NCI-H748 treated with DMSO at 0.1 percent for 48 hours (cell line): ENCODE measurements at places on chromosomes 1 and 21.

- DNase-seq: no peak
These were observed 12.5 kb downstream of the PDXK start for GRCh38 chr21:43731476-43731875.

DNA sequence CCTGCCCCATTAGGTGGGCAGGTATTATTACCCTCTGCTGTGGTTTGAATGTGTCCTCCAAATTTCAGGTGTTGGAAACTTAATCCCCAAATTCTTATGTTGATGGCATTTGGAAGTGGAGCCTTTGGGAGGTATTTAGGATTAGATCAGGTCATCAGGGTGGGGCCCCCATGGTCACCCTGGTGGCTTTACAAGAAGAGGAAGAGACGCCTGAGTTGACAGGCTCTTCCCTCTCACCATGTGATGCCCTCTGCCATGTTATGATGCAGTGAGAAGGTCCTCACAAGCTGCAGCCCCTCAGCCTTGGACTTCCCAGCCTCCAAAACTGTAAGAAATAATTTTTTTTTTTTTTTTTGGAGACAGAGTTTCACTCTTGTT, 8.8 kb upstream of the THEMIS2 start:
- DNase-seq: no peak

DNA sequence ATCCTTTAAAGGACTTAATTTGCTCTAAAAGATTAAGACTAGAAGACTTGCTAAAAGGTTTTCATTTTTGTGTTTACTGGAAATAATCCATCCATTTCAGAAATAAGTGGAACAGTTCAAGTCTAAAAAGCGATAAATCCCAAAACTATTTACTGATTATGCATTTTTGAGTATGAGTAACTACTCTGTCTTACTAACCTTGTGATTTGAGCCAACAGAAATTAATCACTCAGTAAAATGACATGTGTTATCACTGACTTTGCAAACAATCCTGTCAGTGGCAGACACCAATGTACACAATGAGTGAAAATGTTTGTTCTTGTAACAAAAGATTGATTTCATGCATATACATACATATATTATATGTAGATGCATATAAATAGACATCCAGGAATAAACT, 218.0 kb downstream of the DENND1B start:
- no peak for DNase-seq

DNA sequence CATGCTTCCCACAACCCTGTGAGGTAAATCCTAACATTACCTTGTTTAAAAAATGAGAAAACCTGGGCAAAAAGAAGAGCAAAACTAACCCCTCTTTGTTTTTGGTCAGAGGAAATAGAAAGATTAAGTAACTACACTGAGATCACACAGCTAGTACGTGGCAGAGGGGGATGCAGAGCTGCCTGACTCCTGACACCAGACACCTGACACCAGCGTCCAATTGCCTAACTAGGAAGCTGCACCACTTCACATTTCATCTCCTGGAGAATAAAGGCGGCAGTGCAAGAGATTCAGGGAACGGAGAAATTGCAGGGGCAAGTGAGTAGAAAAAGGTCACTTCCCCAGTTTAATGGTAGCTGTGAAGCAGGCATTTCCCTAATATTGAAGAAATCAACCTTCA, 229.3 kb upstream of the PTBP2 start:
- DNase-seq: peak; percentile 3

GRCh38 chr1:110174961-110175360, 24.7 kb downstream of the SLC6A17 start:
- no peak for DNase-seq

DNA sequence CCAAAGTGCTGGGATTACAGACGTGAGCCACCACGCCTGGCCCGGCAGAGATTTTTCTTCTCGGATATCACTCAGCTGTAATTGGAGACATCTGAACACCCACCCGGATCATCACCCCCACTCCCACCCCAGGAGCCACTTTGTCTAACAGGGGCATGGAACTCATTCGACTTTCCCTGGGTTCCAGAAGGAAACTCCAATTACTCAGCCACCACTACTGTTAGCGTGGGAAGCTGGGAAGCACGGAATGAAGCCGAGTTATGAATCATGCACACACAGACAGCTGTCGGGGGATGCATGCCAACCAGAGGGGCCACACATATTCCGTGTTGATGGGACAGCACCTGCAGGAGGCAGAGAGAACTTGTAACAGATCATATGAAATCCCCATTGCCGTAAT, 85.2 kb downstream of the HLCS start:
- DNase-seq: no peak

- peak; percentile 99 for DNase-seq
These were observed 548 bp upstream of the CDC20 start for GRCh38 chr1:43358121-43358745.

GRCh38 chr1:244815600-244816099, 19.8 kb upstream of the COX20 start:
- DNase-seq: no peak

DNA sequence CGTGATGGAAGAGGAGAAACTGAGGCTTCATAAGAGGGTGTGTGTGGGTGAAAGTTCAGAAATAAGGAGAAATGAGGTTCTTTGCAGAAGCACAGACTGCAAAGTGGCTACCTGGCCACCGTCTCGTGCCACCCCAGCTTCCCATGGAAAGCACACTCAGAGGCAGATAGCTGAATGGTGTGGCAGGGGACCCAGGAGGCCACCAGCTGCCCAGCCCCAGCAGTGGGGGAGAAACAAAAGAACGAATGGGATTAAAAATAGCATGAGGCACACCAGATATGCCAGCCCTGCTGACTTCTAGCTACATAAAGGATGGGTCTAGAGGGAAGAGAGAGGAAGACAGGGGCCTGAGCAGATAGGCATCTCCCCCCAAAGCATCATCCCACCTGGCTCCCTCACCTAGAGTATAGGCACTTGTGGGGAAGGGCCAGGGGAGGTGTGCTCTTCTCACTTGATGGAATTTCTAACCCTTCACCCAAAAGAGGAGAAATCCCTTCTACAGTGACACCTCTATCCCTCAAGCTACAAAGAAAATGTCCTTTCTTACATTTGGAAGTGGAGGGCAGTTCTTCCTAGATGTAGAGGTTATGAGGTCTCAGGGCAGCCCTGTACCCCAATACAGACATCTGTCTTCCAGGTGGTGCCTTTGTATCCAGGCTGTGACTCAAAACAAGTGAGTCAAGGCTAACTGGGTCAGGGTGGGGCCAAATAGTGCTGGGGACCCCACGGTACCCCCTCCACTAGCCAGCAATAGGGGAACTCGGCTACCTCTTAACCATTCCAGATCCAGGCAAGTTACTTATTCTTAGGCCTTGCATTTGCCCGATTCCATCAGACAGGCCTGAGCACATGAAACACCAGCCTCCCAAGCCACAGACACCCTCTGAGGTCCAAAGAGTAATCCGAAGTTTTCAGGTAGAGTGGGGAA, 3.5 kb downstream of the HDGF start:
- no peak for DNase-seq

DNA sequence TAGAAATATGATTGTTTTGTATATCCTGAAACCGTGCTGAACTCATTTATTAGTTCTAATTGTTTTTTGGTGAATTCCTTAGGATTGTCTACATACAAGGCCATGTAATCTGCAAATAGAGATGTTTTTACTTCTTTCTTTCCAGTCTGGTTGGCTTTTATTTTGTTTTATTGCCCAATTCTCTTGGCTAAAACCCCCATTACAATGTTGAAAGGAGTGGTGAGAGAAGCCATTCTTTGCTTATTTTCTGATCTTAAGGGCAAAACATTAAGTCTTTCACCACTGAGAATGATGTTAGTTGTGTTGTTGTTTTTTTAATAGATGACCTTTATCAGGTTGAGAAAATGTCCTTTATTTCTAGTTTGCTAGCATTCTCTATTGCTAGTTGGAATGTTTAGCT, 157.3 kb downstream of the NTMT2 start:
- no peak for DNase-seq

DNA sequence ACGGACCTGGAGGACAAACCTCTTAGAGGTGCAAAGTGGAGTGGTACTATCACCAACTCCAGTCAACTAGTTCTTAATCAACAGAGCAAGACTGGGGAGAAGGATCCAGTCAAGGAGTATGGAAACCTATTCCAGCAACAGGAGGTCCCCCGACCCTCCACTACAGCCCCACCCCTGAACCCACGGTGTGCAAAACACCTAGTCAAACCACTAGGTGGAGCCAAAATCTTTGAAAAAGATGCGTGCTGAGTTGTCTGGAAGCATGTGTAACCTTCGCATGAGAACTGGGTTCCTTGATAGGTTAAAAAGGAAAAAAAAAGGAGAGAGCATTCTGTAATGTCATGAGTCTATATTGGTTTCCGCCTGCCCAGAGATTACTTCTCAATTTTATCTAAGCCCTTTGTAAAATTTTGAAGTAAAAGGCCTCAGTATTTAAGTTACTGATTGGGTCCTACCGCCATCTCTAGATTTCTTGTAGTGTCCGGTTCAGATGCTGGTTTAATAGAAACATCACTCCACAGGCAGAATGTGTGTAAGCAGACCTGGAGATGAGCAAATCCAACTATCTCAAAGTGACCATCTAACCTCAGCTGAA, 81.9 kb upstream of the HAO2 start:
- no peak for DNase-seq

DNA sequence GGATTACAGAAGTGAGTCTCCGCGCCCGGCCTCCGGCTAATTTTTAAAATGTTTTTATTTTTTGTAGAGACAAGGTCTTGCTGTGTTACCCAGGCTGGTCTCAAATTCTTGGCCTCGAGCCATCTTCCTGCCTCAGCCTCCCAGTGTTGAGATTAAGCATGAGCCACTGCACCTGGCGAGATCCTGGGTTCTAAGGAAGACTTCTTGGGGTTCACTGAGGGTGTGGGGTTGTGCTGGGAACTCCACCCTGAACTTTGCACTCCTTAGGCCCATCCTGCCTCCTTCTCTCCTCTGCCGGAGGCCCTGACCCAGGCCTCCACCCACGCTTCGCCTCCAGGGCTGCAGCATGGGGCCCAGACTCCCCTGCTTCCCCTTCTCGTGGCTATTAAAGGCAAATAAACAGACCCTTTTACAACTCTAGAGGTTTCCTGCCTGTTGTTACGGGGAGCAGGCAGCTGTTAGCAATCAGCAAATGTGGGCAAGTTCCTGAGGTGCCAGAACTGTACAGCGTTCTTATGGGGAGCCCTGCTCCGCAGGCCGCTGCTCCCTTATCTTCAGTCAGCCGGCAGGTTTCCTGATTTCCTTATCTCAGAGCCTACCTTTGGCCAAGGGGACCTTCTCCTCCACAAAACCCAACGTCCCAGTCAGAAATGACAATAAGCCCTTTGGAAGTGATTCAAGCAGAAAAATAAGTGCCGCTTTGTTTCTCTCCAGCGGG, 41.0 kb upstream of the LIN9 start:
- DNase-seq: no peak

- no peak for DNase-seq
These were observed 26.6 kb downstream of the TTC39A start for GRCh38 chr1:51303751-51304251.

- no peak for DNase-seq
These were observed 34.7 kb downstream of the ADARB1 start for GRCh38 chr21:45108808-45109781.

GRCh38 chr1:191618181-191618580, 540.1 kb upstream of the RGS18 start:
- no peak for DNase-seq

- DNase-seq: no peak
These were observed 7.6 kb downstream of the ENO1 start for GRCh38 chr1:8870616-8871538.

DNA sequence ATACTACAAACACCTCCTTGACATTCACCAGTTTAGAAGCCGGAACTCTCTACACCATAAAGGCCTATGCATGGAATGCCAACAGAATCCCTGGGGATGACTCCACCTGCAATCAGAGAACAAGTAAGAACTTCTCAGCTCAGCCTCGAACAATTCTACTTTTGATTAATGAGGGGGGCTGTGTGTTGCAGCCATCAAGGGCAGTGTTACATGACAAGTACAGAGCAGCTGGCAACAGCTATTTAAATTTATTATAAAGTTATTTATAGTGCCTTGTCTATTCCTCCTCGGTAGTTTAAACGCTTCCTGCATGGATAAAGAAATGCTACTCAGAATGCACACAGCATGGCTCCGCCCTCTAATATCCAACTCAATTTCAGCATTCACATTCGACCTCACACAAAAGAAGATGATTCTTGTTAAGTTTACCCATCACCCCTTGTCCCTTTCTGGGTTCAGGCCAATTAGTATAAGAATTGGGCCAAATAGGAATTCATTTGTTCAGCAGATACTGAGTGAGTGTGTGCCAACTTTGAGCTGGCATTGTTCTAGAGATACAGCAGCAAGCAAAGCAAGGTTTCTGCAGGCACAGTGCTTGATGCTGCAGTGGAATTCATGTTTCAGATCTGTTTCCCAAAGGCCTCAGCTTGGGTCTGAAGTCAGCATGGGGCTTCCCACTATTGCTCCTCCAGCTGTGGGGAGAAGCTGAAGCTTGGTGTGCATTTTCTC, 6.4 kb downstream of the FNDC7 start:
- DNase-seq: no peak

DNA sequence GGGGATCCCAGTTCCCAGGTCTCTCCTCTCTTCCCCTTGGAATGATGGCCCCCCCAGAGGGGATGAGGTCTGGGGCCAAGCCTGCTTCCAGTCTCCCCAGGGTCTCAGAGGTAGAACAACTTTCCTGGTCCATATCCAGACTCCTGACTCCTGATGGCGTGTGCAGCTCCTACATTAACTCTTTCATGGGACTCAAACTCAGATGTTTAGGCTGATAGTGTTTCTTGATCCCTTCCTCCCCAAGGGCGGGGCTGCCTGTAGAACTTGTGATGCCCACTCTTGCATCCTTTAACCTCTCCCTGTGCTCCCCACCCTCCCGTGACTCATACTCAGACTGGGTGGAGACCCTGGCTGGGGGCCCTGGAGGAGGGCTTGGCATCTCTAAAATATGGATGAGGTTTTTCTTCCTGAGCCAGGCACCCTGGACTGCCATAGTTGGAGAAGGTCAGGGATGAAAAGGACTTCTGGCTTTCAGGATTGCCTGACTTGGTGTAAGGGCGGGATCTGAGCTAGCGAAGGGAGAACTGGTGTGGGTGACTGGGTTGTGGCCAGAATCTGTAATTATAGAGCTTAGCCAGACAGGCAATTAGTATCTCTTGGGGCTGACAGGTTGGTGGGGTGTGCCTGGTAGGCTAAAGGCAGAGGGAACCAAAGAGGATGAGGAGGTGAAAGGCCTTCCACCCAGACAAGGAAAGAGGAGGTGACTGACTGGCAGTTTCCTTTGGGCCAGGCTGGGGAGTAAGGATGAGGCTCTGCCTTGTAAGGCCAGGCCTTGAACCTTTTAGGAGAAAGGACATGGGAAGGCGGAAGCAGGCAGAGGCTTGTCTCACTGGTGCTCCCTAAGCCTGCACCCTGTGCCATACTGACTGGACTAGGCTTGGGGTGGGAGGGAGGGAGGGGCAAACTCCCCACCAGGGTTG, 1.5 kb downstream of the ATP8B2 start:
- no peak for DNase-seq

GRCh38 chr1:100213141-100213540, 35.1 kb upstream of the LRRC39 start:
- no peak for DNase-seq

DNA sequence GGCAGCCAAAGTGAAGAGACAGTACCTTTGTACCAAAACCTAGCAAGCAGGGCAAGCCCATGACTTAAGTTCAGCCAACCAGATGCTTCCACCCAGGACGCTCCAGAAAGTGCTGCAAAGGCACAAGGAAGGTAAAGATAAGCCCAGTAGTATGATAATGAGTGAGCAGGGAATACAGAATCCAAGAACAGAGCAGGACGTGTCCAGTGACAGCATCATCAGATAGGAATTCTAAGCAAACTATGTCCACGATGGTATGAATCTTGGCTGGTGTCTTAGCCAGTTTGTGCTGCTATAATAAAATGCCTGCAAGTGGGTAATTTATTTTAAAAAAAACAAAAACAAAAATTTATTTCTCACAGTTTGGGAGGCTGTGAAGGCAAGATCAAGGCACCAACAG, 13.6 kb downstream of the GJA4 start:
- no peak for DNase-seq
